ENCODE measurements at places on chromosomes 5 and 9.

DNA sequence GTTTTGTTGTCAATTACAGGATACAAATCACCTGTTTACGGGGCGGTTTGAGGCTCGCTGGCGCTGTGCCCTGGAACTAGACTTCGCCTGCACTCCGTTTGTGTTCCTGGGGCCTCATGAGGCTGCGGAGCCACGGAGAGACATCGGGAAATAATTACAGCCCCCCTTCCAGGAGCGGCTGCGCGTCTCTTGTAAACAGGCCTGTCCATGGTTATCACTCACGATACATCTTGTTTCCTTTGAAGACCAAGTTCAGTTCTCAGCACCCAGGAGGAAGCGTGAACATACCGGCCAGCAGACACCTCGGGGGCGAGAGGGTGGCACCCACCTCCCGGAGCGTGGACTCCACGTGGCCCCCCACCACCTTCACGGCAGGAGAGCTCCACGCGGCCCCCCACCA lies 297.1 kb upstream of the IRX4 start:
- no peak for DNase-seq

DNA sequence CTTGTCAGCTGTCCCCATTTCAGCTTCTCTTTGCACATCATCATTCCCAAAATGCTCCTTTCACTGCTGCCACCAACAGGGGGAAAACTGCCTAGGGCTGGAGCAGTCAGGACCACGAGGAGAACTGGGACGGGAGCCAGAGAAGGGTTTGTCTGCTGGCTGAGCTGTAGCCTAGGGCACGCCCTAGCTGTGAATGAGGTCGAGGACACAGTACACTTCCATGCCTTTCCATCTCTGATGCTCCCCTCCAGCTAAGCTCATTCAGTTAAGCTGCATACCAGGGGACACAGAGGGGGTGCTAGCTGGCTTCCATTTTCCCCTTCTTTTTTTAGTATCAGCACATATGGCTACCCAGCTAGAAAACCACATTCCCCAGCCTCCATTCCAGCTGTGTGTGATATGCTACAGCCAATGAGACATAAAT lies 64.7 kb downstream of the STK10 start:
- peak; percentile 50 for DNase-seq

DNA sequence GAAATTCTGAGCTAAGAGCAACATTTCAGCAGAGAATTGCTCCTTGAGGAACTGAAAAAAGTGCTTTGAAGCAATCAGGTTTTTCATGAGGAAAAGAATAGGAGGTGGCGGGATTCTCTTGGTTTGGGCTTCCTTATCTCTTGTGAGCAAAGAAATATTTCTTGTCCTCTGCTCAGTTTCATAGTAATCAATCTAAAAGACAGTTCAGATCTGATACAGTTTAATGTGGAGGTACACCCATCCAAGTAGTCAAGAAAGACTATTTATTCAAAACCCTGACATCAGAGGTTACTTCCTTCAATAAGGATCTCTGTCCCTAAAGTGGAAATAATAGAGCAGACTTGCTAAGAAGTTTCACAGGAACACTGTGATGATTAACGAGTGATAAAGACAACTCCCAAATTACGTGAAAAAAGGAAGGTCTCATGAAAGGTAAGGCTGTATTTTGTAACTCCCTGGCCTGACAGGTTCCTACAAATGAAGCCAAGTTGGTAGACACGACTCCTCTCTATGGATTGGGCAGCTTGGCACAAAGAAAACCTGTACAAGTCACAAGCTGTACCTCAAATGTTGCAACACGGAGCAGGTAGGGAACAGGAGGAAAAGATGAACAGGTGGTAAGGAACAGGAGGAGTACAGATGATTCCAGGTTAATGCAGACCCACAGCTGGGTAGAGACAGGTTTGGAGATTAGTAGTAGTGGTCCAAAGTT lies 94.1 kb downstream of the SUSD1 start:
- DNase-seq, result no peak

DNA sequence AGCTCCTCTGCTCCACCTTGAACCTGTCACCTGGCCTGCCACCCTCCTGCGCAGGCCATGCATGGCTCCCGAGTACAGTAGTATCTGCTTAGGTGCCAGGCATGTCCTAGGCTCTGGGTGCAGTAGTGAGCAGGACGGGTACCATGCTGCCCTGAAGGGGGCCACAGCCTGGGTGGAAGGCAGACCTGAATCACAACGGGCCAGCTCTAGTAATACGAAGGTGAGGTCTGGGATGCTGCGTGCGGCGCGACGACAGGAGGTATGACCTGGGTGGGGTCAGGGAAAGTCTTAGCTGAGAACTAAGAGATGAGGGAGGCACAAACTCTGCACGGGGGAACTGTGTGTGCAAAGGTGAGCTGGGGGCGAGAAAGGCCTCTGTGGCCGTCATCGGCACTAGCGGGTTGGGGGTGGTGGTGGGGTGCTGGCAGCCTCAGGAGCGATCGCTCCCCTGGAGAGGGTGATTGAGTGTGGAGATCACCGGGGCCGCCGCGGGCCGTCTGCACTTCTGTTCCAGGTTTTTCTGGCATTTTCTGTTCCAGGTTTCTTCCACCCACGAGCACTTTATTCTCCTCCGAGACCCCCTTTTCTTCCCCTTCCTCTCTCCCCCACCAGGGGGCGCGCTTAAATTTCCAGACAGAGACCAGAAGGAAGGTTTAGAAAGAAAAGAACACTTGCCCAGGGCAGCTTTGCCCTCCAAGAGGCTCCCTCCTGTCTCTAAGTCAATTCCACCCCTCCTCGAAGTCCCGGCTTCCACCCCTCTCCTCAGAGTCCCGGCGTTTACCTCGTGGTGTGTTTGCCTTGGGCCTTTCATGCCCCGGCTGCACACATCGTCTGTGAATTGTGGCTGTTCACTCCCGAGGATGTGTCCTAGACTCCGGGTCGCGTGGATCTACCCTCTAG lies 15.1 kb downstream of the PDLIM4 start:
- DNase-seq, result no peak

- no peak for DNase-seq
Observed at GRCh38 chr5:35188031-35188457, 42.2 kb downstream of the PRLR start.

DNA sequence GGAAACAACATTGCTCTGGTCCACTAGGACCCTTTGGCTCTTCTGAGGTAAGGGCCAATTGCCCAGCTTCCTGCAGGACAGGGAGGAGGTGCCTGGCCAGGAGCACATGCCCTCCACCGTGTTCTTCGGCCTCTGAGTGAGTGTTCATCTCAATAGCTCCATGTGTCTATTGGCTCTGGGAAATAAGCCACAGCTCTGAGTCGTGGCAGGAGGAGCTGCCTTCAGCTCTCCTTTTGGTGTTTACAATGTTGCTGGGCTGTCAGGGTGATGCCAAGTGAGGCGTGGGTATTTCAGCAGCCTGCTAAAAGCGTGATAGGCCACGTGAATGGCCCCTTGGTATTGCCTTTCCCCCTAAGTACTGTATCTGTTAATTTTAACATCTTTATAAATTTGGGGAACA lies 26.6 kb downstream of the GADD45G start:
- DNase-seq, result no peak

DNA sequence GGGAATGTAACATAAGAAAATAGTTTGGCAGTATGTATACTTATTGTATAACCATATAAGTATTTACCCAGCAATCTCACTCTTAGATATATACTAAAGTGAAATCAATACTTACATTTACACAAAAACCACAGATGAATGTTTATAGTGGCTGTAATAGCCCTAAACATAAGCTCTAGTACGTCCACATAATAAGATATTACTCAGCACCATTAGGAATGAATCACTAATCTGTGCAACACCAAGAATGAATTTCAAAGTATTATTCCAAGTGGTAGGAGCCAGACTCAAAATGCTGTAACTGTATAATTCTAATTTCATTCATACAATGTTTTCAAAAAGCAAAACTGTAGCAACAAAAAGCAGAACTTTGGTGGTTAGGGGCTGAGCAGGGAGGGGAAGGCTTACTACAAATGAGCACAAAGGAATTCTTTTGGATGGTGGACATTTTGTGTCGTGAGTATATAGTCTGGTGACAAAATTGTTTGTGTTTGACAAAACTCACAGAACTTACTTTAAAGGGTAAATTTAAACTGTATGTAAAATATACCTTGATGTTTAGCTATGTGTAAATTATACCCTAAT lies 11.9 kb upstream of the C5orf46 start:
- DNase-seq, result no peak

GRCh38 chr5:77087484-77088261 lies 588 bp upstream of the ZBED3 start:
- DNase-seq, result no peak

- DNase-seq, result no peak
Observed at GRCh38 chr9:5112646-5113045, 72.8 kb downstream of the INSL6 start.

DNA sequence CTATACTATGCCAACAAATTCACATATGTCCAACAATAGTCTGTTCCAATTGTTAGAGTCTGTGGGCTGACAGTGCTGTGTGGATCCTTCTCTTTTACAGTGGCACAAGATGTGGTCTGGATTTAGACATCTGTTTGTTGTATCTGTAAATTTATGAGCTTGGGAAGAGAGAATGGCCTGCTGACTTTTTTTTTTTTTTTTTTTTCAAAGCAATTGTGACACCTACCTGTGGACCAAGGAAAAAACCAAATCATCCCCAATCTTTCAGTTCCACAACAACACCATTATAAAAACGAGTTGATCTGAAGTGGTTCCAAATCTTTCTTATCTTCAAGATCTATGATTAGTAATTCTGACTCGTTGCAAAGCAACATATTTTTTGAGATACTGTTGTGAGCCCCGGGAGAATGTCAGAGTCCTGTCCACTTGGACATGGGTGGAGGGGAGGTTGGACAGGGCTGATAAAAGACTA lies 4.9 kb downstream of the IRX2 start:
- no peak for DNase-seq

DNA sequence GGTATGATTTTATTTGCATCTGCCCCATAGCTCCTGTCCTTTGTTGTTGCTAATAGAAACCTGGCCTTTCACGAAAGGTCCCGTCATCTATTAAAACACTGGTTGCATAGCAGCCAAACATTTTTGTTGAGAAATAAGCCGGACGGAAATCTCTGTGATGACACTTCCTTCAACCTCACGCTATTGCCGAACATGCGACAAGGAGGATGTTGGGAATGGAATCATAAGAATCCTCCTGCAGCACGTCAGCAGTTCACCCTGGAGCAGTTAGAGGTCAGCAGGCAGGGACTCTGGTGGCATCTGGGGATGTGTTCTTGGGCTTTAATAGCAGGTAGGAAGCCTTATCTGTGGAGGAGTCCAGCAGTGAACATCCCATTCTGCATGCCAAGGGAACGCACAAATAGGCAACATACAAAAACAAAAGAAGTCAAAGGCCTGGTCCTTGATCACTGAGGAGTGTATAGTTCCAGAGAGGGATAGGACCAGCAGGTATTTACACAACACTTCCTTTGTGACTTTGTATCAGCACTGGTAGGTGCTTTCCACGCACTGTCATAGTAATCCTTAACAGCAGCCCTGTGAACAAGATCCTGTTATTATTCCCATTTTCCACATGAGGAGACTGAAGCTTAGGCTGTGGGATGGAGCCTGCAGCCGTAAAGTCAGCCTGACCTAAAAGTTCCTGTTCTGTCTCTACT lies 33.4 kb downstream of the ARHGAP26 start:
- DNase-seq, result no peak

DNA sequence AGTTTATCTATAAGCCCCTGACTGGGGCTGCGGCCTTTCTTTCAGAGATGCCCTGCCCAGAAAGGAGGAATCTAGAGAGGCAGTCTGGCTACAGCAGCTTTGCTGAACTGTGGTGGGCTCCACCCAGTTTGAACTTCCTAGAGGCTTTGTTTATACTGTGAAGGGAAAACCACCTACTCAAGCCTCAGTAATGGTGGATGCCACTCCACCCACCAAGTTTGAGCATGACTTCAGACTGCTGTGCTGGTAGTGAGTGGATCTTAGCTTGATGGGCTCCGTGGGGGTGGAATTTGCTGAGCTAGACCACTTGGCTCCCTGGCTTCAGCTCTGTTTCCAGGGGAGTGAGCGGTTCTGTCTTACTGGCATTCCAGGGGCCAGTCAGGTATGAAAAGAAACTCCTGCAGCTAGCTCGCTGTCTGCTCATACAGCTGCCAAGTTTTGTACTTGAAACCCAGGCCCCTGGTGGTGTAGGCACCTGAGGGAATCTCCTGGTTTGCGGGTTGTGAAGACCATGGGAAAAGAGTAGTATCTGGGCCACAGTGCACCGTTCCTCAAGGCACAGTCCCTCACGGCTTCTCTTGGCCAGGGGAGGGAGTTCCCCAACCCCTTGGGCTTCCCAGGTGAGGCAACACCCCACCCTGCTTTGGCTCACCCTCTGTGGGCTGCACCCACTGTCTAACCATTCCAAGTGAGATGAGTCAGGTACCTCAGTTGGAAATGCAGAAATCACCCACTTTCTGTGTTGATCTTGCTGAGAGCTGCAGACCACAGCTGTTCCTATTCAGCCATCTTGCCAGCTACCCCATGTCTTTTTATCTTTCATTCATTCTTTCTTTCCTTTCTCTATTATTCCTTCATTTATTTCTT lies 211.8 kb upstream of the C9orf72 start:
- no peak for DNase-seq

DNA sequence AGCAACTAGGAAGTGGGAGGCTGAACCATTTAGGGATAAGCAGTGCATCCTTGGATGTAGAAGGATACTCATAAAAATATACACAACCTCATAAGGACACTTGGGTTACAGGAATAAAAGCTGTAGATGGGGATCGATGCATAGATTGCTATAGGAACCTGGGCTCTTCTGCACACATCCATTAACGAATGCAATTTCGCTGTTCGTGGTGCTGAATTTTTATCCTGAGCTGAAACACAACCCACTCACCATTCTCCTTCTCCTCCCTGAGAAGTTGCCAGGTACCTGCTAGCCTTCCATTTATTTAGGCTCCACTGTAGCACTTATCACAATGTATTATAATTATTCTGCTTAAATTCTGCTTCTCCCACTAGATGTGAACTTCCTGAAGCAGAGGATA lies 320.6 kb upstream of the BRINP1 start:
- no peak for DNase-seq

GRCh38 chr9:93450945-93451815 lies at the start of gene FAM120A:
Gene FAM120A (plus strand): TSS chr9:93451685. CDS start chr9:93451916, 231 bp downstream.
- DNase-seq, result no peak

DNA sequence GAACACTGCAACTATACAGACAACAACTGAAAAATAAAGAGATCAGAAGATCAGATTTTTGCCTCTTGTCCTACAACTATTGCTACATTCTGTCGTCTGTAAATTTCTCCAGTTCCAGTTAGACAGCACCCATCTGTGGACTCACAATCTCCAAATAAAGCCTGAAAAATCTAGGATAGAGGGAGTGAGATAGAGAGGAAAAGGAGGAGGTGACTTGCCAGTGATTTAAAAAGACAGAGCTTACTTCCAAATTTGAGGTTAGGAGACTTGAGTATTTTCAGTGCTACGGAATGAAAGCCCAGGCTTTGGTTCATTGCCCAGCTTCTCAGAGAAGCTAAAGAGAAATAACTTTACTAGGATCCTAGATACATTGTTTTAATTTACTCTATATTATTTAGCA lies 63.6 kb downstream of the PTCD2 start:
- DNase-seq, result no peak

GRCh38 chr9:72476617-72477437 lies 44.6 kb upstream of the TMC1 start:
- no peak for DNase-seq

GRCh38 chr5:148443241-148443640 lies 59.5 kb downstream of the FBXO38 start:
- no peak for DNase-seq

- DNase-seq, result no peak
Observed at GRCh38 chr9:136545692-136545964, 220 bp downstream of the NOTCH1 start.

- no peak for DNase-seq
Observed at GRCh38 chr5:15008476-15008875, 136.9 kb upstream of the ANKH start.
